Suprapubic skin (tissue), 4 donors: ENCODE measurements at places on chromosomes 7 and 10. TPM values are rescaled to one million over a fixed set of nuclear protein-coding genes. Genes with fewer than 3 reads are reported as not detected.

GRCh38 chr10:83127942-83128575 is 1011.2 kb upstream of the GHITM start:
- H3K27ac ChIP-seq: no peak overlapping the region
- no peak overlapping the region for H3K4me3 ChIP-seq
- no peaks in the 10 kb centered on the region for H3K36me3 ChIP-seq

DNA sequence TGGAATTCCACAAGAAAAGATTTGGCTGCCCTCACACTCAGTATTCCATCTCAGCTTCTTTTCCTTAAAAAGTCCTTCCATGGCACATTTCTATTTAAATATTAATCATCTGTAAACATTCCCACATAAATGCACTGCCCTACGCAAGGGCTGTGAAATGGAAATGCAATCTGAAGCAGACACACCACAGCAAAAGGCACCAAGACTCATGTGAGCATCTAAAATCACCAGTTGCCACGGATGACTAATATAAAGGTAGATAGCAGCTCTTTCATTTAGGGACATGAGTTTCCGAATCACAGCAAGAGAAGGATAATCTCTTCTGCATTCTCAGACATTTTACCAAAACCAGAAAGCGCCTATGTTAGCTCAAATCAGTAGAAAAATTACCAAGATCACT is 31.6 kb downstream of the COA1 start:
- no peak for DNase-seq
- H3K36me3 ChIP-seq: no peaks in the 10 kb centered on the region
- no peak overlapping the region for H3K27ac ChIP-seq
- H3K4me3 ChIP-seq: no peak overlapping the region
- no peaks in the 10 kb centered on the region for H3K27me3 ChIP-seq

C10orf143 gene
- 1.1 TPM for total RNA-seq

GRCh38 chr7:19464241-19464640 is 244.6 kb downstream of the POLR1F start:
- H3K36me3 ChIP-seq: no peaks in the 10 kb centered on the region
- H3K4me3 ChIP-seq: no peak overlapping the region
- DNase-seq: no peak
- H3K27ac ChIP-seq: no peak overlapping the region

GRCh38 chr10:34549001-34549400 is 266.1 kb downstream of the PARD3 start:
- H3K36me3 ChIP-seq: no peaks in the 10 kb centered on the region
- no peak overlapping the region for H3K4me3 ChIP-seq
- H3K4me1 ChIP-seq: no peaks in the 10 kb centered on the region
- DNase-seq: no peak
- no peak overlapping the region for H3K27ac ChIP-seq

- no peak overlapping the region for H3K4me3 ChIP-seq
- no peak overlapping the region for H3K27ac ChIP-seq
- H3K4me1 ChIP-seq: no peaks in the 10 kb centered on the region
- no peak for DNase-seq
- no peaks in the 10 kb centered on the region for H3K36me3 ChIP-seq
Observed at GRCh38 chr7:157820796-157821195, 484.0 kb downstream of the DNAJB6 start.

DNA sequence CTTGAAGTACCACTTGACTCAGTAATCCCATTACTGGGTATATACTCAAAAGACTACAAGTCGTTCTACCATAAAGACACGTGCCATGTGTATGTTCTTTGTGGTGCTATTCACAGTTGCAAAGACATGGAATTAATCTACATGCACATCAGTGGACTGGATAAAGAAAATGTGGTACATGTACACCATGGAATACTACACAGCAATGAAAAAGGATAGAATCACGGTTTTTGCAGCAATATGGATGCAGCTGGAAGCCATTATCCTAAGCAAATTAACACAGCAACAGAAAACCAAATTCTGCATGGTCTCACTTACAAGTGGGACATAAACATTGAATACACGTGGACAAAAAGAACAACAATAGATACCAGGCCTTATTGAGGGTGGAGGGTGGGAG is 583.4 kb upstream of the CELF2 start:
- no peak overlapping the region for H3K27ac ChIP-seq
- H3K27me3 ChIP-seq: no peaks in the 10 kb centered on the region
- no peak for DNase-seq
- H3K4me1 ChIP-seq: no peaks in the 10 kb centered on the region
- no peaks in the 10 kb centered on the region for H3K36me3 ChIP-seq
- H3K4me3 ChIP-seq: no peak overlapping the region

NEUROD6 gene
- total RNA-seq: not detected

DNA sequence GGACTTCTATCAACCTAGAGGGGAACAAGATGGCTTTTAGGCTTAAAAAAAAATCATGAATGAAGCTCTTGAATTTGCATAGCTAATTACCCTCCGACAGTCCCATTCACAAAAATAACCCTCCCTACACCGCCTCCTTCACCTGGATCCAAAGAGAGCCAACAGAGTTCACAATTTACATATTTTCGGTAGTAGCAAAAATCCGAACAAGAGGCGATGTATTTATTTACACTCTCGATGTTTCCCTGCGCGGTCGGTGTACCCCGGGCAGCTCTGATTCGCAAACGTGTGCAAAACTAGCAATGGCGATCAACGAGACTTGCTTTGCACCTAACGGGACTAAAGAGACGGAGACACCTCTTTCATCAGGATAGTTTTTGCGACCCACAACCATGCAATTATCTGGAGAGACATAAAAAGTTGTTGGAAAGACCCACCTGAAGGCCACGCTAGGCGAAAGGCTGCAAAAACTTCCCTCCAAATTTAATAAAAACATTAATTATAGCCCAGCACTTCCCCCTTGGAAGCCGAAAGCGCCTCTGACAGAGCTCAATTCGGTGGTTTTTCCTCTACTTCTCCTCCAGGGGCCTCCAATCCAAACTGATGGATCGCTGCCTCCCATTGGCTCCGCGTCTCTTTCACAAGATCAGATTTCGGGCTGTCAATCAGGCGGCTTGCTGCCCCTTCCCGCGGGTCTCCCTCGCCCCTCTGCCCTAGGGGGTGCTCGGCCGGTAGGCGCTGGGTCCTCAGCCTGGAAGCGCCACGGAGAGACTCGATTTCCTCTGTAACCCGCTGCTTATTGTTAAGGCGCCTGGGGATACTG is at the start of gene ETV1:
Gene ETV1 (minus strand): TSS at position 541 of the 823 bp plus-strand sequence. CDS start 614 bp downstream, outside the sequence.
- H3K4me1 ChIP-seq: peaks cover 24% of the 10 kb centered on the region
- peak within 1 kb of the TSS; percentile 69 for H3K4me3 ChIP-seq
- H3K27ac ChIP-seq: peak within 1 kb of the TSS; percentile 82
- no peaks in the 10 kb centered on the region for H3K27me3 ChIP-seq

DNA sequence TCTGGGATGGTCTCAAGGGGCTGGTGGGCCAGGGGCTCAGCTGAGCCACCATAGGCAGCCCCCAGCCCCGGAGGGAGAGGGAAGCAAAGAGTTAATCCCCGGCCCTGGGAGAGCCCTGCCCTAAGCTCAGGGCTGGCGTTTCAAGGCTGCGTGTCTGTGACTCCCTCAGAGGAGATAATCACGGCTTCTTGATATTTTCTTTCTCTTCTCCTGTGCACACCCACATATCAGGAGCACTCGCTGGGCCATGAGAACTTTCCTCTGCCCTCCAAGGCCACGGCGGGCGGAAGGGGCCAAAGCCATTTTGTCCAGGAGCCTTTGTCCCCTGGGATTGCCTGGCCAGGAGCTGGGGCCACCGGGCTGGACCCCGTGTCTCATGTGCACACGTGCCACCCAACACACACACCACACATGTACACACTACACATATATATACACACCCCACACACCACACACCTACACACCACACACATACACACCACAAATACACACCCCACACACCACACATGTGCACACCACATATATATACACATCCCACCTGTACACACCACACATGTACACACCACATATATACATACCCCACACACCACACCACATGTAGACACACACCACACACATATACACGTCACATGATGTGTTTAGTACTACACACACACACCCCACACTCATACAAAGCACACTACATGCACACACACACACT is 16.9 kb downstream of the VENTX start:
- peaks cover 25% of the 10 kb centered on the region for H3K4me1 ChIP-seq
- no peak for DNase-seq
- peaks cover 19% of the 10 kb centered on the region for H3K27me3 ChIP-seq
- no peak overlapping the region for H3K4me3 ChIP-seq
- no peak overlapping the region for H3K27ac ChIP-seq

- peaks cover 3% of the 10 kb centered on the region for H3K4me1 ChIP-seq
- no peak for DNase-seq
- no peak overlapping the region for H3K27ac ChIP-seq
- H3K36me3 ChIP-seq: no peaks in the 10 kb centered on the region
- H3K27me3 ChIP-seq: no peaks in the 10 kb centered on the region
- no peak overlapping the region for H3K4me3 ChIP-seq
Observed at GRCh38 chr10:78578929-78579328, 489.8 kb upstream of the ZMIZ1 start.

- H3K27ac ChIP-seq: no peak overlapping the region
- no peak for DNase-seq
- H3K36me3 ChIP-seq: peaks cover 66% of the 10 kb centered on the region
Observed at GRCh38 chr10:86436963-86437362, 70.4 kb upstream of the GRID1 start.

- H3K4me3 ChIP-seq: no peak overlapping the region
- H3K4me1 ChIP-seq: peaks cover 3% of the 10 kb centered on the region
- H3K27ac ChIP-seq: no peak overlapping the region
- DNase-seq: no peak
Observed at GRCh38 chr7:135808206-135808605, 59.6 kb upstream of the FAM180A start.

IFIT1B gene
- not detected for total RNA-seq

- no peaks in the 10 kb centered on the region for H3K27me3 ChIP-seq
- no peaks in the 10 kb centered on the region for H3K36me3 ChIP-seq
- no peak overlapping the region for H3K4me3 ChIP-seq
- H3K27ac ChIP-seq: no peak overlapping the region
Observed at GRCh38 chr10:67296926-67297325, 371.1 kb downstream of the LRRTM3 start.

LBX1 gene
- total RNA-seq: not detected

DNA sequence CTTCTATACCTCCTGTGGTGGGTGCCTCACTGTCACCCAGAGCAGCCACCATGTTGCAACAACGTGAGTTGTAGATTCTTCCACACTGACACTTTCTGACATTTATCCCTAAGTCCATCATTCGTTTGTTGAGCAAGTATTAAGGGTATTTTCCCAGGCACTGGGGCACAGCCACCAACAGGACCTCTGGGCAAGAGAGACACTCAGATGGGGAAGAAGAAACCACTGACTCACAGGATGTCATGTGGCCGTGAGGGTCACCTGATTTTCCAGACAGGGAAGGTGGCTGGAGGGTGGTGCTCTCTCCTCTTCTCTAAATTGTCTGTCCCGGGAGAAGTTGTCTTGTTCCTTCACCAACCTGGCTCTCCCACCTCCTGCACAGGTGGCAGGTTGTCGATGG is 51.7 kb upstream of the PPIF start:
- DNase-seq: no peak
- no peak overlapping the region for H3K27ac ChIP-seq
- no peak overlapping the region for H3K4me3 ChIP-seq
- no peaks in the 10 kb centered on the region for H3K27me3 ChIP-seq
- peaks cover 95% of the 10 kb centered on the region for H3K36me3 ChIP-seq

DNA sequence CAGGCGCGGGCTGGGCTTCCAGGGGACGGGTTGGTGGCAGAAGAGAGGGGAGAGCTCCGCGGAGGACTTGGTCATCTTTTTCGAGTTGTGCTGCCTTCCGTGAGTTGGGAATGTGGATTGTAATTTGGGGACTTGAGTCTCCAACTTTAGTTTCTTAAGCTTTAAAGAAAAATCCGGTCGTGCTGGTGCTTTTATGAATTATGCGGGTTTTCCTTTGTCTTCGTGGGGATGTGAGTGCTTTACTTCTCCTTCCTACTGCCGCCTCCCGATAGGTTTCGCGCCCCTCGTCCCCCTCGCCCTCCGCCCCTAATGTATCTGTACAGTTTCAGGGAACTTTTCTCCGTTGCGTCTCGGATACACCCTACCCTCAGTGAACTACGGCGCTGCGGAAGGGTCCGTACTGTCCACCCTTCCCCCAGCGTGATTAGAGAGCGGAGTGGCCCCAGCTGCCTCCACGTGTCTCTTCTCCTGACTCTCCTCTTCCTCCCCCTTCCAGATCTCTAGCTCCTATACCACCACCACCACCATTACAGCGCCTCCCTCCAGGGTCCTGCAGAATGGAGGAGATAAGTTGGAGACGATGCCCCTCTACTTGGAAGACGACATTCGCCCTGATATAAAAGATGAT is 649 bp downstream of the SCD start:
- peaks cover 37% of the 10 kb centered on the region for H3K4me1 ChIP-seq
- no peak for DNase-seq
- H3K27me3 ChIP-seq: peaks cover 15% of the 10 kb centered on the region
- H3K36me3 ChIP-seq: peaks cover 3% of the 10 kb centered on the region
- peak overlapping the region; percentile 75 for H3K4me3 ChIP-seq
- no peak overlapping the region for H3K27ac ChIP-seq

DNA sequence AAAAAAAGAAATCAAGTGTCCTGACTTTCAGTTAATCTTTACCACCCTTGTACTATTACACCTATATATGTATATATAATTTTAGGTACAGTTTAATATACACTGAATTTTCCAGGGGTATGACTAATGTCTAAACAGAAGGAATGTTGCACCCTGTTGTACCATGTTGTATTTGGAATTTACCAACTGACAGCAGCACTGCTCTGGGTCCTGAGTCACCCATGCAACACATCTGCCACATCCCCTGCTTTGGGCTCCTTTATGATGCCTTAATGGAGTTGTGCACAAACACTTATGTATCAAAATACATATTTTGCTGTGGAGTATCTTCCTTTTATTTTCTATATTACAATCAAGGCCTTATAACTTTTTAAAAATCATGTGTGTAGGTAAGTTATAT is 21.2 kb downstream of the YAE1 start:
- no peaks in the 10 kb centered on the region for H3K36me3 ChIP-seq
- no peaks in the 10 kb centered on the region for H3K27me3 ChIP-seq
- H3K27ac ChIP-seq: no peak overlapping the region
- DNase-seq: no peak

ATP5MK gene
- 92.4 TPM for total RNA-seq

GRCh38 chr10:62631241-62631640 is 173.3 kb upstream of the ADO start:
- H3K36me3 ChIP-seq: no peaks in the 10 kb centered on the region
- H3K4me1 ChIP-seq: no peaks in the 10 kb centered on the region
- H3K27ac ChIP-seq: no peak overlapping the region
- DNase-seq: no peak

DNA sequence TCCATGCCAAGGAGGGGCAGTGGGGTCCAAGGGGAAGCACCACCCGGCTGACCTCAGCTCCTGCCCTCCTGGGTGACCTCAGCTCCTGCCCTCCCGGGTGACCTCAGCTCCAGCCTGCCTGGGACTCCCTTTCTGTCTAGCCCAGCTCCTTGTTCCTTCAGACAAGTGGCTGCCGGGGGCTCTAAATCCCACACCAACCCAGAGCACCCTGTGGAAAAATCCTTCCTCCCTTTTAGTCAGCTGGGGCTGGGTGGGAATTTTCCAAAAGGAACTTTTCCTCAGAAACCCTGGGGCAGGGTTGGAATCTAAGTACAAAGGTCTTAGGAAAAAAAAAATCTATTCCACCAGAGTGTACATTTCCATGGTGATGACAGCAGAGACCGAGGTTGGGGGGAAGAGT is 36.3 kb downstream of the AKR1B1 start:
- H3K4me1 ChIP-seq: no peaks in the 10 kb centered on the region
- no peak for DNase-seq
- no peaks in the 10 kb centered on the region for H3K36me3 ChIP-seq
- H3K27me3 ChIP-seq: no peaks in the 10 kb centered on the region
- no peak overlapping the region for H3K27ac ChIP-seq

C10orf67 gene
- 1.5 TPM for total RNA-seq
